T-cell (primary cell): ENCODE measurements at places on chromosomes 4 and X. TPM values are rescaled to one million over a fixed set of nuclear protein-coding genes. Genes with fewer than 3 reads are reported as not detected.

DNA sequence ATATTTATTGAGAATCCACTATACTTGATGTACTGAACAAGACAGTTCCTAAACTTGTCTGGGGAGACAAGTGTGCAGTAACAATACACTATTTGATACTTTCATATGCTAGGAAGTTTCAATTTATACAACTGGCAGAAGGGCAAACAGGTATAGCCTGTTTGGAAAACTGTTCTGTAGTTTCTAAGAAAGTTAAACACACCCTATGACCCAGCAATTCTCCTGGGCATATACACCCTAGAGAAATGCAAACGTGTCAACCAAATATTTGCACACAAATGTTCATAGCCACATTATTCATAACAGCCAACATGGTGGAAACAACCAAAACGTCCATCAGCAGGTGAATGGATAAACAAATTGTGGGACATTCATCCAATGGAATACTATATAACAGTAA lies 64.0 kb upstream of the BRS3 start:
- no peak overlapping the region for H3K27ac ChIP-seq
- no peaks in the 10 kb centered on the region for H3K36me3 ChIP-seq
- no peaks in the 10 kb centered on the region for H3K4me1 ChIP-seq
- no peak overlapping the region for H3K4me3 ChIP-seq
- no peaks in the 10 kb centered on the region for H3K27me3 ChIP-seq
- DNase-seq = no peak

- H3K27me3 ChIP-seq = no peaks in the 10 kb centered on the region
- H3K4me1 ChIP-seq = no peaks in the 10 kb centered on the region
- no peak overlapping the region for H3K27ac ChIP-seq
Measured at GRCh38 chrX:154431341-154431740, 2.9 kb downstream of the ATP6AP1 start.

- H3K27me3 ChIP-seq = peaks cover 4% of the 10 kb centered on the region
- H3K27ac ChIP-seq = no peak overlapping the region
- no peak for DNase-seq
- no peaks in the 10 kb centered on the region for H3K36me3 ChIP-seq
- no peak overlapping the region for H3K4me3 ChIP-seq
- no peaks in the 10 kb centered on the region for H3K4me1 ChIP-seq
Measured at GRCh38 chr4:118400356-118400755, 47.6 kb upstream of the PRSS12 start.

DNA sequence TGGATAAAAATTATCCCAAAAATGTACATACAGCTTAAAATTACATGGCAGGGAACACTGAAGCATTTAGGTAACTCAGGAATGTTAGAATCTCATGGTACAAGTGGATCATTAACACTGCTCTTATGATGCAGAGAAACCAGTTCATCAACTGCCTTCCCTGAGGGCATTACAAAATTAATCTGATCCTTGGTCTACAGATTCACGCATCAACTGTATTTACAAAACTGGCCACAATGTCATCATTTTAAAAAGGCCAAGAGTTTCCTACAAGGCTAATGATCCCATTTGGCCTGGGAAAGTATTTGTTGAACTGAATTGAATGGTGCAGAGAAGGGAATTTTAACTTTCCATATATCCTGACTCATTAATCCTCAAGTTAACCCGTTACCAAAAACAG lies 84.6 kb downstream of the TSPAN5 start:
- H3K27ac ChIP-seq = no peak overlapping the region
- DNase-seq = no peak
- H3K36me3 ChIP-seq = no peaks in the 10 kb centered on the region
- no peak overlapping the region for H3K4me3 ChIP-seq

DNA sequence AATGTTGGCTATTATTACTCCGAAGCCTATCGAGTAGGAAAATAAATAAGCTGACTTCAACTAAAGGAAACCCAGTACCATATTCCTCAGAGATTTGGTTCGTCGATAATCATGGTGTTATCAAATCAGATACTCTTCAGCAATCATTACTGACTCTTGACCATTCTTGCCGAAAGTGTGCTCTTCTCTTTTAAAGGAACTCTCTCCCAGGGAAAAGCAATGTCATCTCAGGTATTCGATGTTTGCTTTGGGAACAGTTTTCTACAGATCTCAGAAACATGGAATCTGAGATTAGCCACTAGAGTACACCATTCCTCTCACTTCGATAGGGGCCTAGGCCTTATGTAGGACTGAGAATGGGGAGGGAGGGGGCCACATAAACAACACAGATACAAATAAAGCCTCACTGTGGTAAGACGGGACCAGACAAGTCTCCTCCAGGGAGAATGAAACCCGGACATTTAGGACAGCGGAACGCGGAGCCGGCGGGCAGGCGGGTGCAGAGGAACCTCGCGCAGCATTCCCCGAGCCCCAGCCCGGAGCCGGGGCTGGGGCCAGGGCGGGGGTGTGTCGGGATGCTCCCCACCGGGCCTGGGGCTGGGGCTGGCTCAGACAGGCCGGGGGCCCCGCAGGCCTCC lies 581 bp downstream of the DNAJB14 start:
- peaks cover 44% of the 10 kb centered on the region for H3K4me1 ChIP-seq
- H3K27ac ChIP-seq = peak overlapping the region; percentile 73
- H3K4me3 ChIP-seq = peak overlapping the region; percentile 75
- no peaks in the 10 kb centered on the region for H3K27me3 ChIP-seq

DNA sequence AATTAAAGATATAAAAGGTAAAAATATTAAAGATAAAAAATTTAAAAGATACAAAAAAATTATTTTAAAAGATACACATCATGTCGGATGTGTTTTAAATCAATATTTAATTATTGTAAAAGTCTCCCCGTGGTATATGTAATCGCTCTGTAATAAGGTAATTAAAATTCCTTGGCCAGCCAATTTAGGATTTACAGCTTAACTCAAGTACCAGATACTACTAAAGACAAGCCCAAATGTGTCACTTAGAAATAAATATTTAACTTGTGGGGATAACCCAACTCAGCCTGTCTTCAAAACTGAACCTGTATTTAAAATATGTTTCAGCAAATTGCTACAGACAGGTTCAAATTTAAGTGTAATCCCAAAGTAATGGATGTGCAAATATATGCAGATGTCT lies 56.0 kb downstream of the GPR82 start:
- no peaks in the 10 kb centered on the region for H3K4me1 ChIP-seq
- H3K4me3 ChIP-seq = no peak overlapping the region
- DNase-seq = no peak
- H3K27ac ChIP-seq = no peak overlapping the region
- H3K36me3 ChIP-seq = no peaks in the 10 kb centered on the region

GRCh38 chrX:100680756-100681155 lies 36.8 kb downstream of the SRPX2 start:
- no peak overlapping the region for H3K4me3 ChIP-seq
- no peaks in the 10 kb centered on the region for H3K4me1 ChIP-seq
- no peak for DNase-seq
- no peaks in the 10 kb centered on the region for H3K27me3 ChIP-seq
- no peak overlapping the region for H3K27ac ChIP-seq
- no peaks in the 10 kb centered on the region for H3K36me3 ChIP-seq

P2RY10 gene
- 49.9 TPM for total RNA-seq

ARMCX1 gene
- 0.86 TPM for total RNA-seq

ARL9 gene
- 0.54 TPM for total RNA-seq

DNA sequence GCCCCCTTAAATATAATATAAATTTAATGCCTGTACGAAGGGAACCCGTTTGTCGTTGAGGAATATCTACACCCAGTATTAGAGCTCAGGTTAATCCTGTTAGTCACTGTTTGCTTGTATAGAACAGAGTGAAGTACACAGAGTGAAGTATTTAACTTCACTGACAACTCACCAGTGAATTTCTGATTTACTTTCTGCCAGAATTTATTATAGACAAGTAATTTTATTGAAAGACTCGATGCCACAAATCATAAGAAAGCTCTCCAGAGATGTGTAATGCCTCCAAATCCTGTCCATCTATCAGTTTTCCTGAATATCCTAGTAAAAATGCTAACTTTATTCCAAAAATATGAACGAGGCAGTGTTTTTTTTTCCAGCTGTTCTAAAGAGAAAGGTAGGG lies 1.6 kb downstream of the GAB1 start:
- no peak overlapping the region for H3K4me3 ChIP-seq
- H3K27ac ChIP-seq = no peak overlapping the region
- no peaks in the 10 kb centered on the region for H3K4me1 ChIP-seq
- no peaks in the 10 kb centered on the region for H3K27me3 ChIP-seq
- H3K36me3 ChIP-seq = no peaks in the 10 kb centered on the region

DNA sequence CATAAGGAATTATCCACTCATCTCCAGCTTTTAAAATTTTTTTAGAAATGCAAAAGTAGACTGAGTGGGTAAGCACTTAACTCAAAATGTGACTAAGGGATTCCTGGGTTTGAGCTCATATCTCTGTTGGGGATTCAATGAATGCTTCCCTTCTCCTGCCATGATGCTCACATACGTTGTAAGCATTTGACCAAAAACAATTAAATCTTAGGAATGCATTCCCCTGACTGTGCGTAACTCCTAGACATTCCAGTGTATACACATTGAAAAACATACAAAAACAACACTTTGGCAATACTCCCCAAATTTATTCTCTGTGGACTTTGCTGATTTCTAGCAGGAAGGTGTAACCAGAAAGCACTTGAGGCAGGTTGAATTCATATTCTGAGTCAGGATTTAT lies 29.8 kb downstream of the SPANXA2 start:
- H3K4me1 ChIP-seq = no peaks in the 10 kb centered on the region
- H3K27ac ChIP-seq = no peak overlapping the region
- DNase-seq = no peak
- no peak overlapping the region for H3K4me3 ChIP-seq
- no peaks in the 10 kb centered on the region for H3K27me3 ChIP-seq

GRCh38 chrX:121179972-121180371 lies 132.6 kb downstream of the GLUD2 start:
- no peak for DNase-seq
- H3K4me1 ChIP-seq = no peaks in the 10 kb centered on the region
- H3K36me3 ChIP-seq = no peaks in the 10 kb centered on the region
- no peaks in the 10 kb centered on the region for H3K27me3 ChIP-seq
- no peak overlapping the region for H3K4me3 ChIP-seq
- H3K27ac ChIP-seq = no peak overlapping the region

SPP1 gene
- total RNA-seq = 0.69 TPM

DNA sequence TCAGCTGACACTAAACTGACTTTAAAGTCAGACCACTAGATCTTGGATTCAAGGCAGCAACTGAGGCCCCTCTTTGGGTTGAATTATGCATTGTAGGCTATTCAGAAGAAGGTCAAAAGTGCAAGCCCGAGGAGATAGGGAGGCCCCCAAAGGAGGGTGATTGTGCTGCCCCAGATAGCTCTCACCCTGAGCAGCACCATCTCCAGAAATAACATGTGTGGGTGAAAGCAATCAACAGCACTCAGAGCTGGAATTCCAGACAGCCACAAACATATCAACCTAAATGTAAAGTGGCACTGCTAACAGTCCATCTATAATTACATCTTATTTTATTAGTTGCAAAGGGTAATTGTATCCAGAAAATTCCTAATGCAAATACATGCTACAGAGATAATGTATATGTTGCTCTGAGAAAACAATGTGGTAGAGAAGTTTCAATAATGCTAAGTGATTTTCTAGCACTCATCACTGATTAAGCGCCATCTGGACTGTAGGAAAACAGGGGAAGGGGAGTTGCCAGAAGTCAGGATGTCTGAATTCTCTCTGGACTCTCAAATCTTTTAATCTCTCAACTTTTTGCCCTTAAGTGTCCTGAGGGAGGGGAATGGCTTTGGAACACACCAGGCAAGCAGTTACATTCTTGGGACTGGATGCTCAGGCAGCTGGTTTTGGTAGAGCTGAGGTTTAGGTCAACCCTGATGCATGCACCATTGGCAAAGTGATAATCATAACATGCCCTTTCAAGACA lies 61.8 kb upstream of the SFRP2 start:
- no peak overlapping the region for H3K27ac ChIP-seq
- no peaks in the 10 kb centered on the region for H3K4me1 ChIP-seq
- no peaks in the 10 kb centered on the region for H3K36me3 ChIP-seq

PPBP gene
- total RNA-seq = not detected

- no peak overlapping the region for H3K27ac ChIP-seq
- no peaks in the 10 kb centered on the region for H3K27me3 ChIP-seq
- DNase-seq = no peak
- peaks cover 3% of the 10 kb centered on the region for H3K4me1 ChIP-seq
Measured at GRCh38 chrX:1397001-1397400, 5.1 kb upstream of the SLC25A6 start.

DNA sequence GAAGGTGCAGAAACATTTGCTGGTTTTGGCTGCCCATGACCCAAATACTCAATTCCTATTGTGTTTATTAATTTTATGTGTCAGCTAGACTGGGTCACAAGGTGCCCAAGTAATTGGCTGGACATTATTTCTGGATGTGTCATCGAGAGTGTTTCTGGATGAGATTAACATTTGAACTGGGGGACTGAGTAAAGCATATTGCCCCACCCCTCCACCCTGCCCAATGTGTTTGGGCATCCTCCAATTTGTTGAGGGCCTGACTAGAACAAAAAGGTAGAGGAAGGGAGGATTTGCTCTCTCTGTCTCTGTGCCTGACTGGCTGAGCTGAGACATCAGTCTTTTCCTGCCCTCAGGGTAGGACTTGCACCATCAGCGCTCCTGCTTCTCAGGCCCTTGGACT lies 29.7 kb upstream of the LCORL start:
- no peaks in the 10 kb centered on the region for H3K36me3 ChIP-seq
- DNase-seq = no peak
- no peak overlapping the region for H3K4me3 ChIP-seq
- peaks cover 8% of the 10 kb centered on the region for H3K27me3 ChIP-seq
- peaks cover 4% of the 10 kb centered on the region for H3K4me1 ChIP-seq

DNA sequence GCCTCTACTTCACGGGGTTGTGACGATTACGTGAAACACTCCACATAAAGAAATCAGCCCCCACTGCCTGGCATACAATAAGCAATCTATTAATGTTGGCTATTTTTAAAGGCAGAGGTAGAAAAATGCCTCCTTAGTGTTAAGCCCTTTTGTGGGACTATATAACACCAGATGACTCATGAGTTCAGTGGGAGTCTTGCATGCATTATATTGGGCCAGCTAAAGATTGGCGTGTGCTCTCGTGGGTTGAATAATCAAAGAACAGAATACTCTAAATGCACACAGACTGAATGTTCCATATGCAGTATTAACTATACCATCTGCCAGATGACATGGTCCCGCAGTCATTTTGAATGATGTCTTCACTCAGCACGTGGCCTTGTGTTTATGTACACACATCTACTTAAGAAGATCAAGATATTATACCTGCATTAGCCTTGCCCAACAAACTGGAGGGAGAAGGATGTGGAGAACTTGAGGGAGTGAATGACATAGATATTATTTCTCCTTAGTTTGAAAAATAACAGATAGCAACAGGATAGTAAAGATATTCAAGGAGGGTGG lies 85.0 kb upstream of the MYOZ2 start:
- no peak overlapping the region for H3K4me3 ChIP-seq
- no peaks in the 10 kb centered on the region for H3K4me1 ChIP-seq
- no peaks in the 10 kb centered on the region for H3K36me3 ChIP-seq
- DNase-seq = no peak
- H3K27me3 ChIP-seq = peaks cover 4% of the 10 kb centered on the region
- no peak overlapping the region for H3K27ac ChIP-seq

DNA sequence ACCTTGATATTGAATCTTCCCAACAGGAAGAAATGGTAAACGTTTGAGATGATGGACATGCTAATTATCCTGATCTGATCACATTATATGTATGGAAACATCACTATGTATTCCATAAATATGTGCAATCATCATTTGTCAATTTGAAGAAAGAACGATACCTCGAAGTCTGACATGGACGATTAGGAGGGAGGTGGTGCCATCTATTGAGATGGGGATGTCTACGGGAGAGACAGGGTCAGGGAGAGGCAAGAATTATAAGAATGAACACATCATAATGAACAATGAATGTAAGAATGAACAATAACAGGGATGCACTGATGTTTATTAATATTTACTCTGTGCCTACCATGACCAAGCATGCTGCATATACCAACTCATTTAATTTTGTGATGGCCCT lies 93.7 kb upstream of the SOD3 start:
- H3K4me1 ChIP-seq = no peaks in the 10 kb centered on the region
- H3K27me3 ChIP-seq = no peaks in the 10 kb centered on the region
